Activated T-helper 9 cell treated with anti-CD3 and anti-CD28 coated beads, Interleukin-2, amount 50 U/mL, for 16 hours (primary cell): ENCODE measurements at places on chromosomes 13 and 19.

DNA sequence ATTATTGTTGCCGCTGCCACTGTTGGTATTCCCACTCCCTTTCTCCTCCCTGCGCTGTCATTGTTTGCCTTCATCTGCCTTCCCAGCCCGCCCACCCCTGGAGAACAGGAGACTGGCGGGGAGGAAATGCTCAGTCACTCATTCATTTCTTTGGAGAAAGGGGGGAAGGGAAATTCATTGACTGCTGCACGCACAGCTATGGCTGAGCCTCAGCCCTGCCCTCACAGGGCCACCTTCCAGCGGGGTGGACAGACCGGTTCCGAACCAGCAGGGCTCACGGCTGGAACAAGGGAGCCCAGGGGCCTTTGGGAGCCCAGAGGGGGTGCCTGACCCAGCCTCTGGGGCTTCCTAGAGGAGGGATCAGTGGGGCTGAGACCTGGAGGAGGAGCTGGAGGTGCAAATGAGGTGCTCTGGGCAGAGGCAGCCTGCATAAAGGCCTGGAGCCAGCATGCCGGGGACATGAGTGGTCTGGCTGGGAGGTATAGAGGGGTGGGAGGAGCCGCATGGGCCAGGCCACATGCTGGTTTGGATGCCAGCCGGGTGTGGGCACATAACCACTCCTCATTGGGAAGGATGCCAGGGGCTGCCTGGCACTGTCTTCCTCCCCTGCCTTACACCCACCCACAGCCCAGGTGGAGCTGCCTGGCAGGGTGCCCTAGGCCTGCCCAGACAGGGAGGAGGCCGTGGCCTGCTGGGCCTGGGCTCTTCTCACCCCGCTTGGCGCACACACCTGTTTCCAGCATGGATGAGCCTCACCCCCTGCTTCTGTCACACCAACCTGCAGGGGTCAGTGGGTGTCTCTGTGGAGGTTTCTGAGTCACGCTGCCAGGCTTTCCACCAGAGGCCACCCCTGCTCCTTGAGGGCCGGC lies 26.8 kb downstream of the PPP5C start:
- no peak for DNase-seq

DNA sequence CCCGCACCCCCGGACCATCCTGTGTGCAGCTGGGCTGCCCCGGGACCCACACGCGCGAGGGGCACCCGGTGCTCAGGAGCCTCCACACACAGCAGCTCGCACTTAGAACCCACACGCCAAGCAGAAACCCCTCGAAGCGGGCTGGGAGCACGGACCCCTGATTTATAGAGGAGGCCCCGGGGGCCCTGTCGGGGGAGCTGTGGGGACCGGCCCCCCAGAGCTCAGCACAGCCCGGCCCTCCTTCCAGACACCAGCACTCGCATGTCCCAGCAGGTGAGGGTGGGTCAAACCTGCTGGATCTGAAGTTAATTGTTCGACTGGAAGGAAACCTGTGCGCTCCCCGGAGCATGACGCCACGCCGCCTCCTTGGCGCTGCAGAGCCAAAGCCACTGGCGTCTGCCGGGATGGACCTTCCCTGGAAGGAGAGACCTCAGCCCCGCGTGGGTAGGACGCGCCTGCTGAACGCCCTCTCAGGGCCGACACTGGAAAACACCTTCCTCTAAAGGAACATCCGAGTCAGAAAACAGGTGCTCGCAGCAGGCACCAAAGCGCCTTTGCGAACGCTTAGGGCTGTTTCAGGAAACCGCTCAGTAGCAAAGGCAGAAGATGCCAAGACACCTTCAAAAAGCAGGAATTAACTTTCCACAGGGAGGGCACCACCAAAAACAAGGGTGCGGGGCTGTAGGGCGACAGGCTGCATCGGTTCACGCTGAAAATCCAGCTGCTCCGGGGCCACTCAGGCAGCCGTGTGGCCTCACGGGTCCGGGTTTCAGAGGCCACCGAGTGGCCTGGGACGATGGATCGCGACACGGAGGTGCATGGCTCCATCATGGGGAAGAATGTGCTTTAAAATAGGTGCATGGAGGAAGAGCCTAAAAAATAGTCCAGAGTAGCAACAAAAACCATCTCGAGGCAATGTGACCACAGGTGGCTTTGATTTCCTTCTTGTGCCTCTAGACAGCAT lies 37.8 kb upstream of the GRTP1 start:
- no peak for DNase-seq

DNA sequence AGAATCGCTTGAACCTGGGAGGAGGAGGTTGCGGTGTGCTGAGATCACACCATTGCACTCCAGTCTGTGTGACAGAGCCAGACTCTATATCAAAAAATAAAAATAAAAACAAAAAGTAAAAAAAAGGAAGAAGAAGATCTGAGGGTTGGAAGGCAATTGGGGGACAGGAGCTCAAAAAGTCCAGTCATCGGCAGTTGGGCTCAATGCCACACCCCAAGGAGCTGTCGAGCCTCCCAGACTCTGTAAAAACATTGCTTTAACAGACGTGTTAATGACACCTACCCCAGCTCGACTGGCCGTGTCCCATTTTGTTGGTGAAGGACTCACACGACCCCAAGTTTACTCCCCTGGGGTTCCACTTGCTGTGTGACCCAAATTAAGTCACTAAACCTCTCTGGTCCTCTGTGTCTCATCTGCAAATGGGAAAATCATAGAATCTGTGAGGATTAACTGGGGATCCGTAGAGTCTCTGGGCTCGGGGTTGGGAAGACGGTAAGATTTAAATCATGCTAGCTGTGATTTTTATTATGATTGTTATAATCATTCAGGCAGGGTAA lies 7.0 kb downstream of the GNA15 start:
- DNase-seq: no peak

DNA sequence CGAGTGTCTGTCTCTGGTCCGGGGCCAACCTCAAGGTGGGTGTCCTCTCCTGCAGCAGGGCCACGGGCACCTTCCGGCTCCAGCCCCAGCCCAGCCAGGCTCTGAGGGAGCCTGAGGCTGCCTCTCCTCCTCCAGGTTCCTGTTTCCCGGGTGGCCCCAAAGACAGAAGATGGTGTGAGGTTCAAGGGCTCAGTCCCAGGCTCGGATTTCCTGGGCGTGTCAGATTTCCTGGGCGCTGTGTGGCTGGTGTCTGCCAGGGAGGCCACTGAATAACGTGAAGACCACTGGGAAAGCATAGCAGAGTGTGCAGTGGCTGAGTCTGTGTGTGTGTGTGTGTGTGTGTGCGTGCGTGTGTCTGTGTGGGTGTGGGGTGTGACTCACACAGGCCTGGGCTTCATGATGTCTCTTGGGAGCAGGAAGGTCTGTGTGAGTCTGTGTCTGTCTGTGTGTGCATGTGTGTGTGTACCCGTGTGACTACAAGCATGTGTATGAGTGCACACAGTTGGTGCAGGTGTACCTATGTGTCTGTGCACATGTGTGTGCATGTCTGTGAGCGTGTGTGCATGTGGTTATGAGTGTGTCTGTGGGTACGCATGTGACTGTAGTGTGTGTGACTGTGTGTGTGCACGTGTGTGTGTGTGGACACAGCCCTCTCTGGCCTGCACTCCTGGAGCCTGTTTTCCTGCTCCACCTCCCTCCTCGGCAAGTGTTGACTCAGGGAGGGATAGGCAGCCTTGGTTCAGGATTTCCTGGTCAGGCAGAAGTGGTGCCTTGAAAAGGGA lies 28.3 kb downstream of the CEBPA start:
- DNase-seq: peak; percentile 16

GRCh38 chr13:49690133-49690994 lies 922 bp downstream of the EBPL start:
- DNase-seq: no peak

- peak; percentile 52 for DNase-seq
Observed at GRCh38 chr19:15464394-15465385, at the start of gene RASAL3. Gene RASAL3 (minus strand): TSS chr19:15464544. CDS start chr19:15464358, 186 bp downstream.

DNA sequence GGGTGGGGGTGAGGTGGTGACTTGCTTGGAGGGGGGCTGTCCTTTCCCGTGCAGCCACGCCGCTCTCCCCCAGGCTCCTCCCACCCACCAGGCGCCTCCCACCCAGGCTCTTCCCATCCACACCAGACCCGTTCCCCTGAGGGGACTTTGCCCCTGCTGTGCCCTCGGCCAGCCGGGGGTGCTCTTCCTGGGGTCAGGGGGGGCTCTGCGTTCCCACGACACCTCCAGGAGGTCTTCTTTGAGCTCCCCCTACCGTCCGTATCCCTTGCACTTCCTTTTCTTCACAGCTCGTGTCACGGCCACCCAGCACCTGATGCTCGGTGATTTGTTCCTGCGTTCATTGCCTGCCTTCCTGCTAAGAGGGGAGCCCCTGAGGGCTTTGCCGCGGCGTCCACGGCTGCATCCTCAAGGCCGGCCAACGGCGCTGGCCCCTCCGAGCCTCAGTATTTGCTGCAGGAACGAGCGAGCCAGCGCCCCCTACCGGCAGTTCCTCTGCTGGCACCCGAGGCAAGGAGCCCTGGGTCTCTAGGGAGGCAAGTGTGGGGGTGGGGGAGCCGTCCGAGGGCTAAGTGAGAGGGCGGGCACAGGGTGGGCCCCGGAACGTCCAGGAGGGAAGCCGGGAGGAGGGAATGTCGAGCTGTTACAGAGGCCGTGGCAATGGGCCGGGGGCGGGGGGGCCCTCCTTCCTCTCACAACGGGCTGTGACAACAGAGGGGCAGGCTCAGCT lies 11.8 kb downstream of the LRRC4B start:
- DNase-seq: peak; percentile 56

DNA sequence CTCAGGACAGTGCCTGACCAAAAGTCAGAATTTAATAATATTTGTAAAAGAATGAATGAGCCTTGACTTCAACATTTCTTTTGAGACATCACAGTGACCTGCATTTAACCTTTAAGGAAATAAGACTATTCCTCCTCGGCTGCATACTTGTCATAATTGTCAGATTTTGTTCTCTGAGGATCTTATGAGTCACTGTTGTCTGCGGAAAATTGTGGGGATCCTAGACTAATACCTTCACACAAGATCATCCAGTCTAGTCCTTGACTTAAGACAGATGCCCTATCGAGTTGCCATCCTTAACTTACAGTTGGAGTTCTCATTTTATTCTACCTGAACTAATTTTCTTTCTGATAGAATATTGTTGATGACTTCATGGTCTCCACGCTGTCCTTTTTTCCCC lies 198.4 kb downstream of the DLEU7 start:
- no peak for DNase-seq

DNA sequence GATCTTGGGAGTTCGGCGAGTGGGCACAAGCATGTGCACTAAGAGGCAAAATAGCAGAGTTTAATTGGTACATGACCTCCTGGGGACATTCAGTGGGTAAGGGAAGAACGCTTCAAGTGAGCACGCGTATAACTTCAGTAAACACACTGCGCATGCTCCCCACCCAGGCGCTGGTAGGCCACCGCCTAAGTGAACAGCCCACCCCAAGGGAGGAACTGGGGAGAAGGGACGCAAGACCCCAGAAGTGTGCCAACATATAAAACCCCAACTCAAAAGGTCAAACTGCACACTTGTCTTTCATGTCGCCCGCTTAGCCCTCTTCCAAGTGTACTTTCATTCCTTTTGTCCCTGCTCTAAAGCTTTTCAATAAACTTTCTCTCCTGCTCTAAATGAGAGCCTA lies 10.5 kb upstream of the NTN5 start:
- no peak for DNase-seq

DNA sequence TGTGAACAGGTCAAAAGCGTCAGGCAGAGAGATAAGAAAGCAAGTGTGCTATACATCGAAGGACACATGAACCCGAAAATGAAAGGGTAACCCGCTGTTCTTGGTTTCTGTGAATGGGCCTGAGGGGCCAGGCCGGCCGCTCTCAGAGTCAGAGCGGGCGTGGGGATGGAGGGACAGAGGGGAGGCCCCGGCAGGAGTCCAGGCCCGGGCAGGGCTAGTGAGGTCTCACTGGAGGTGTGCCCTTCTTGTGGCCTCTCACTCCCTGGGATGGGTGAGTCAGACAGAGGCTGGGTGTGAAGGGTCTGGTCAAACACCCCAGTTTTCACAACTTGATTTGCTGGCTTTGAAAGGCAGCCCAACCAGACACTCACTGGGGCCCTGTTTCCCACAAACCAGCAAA lies 17.4 kb upstream of the NDUFS7 start:
- no peak for DNase-seq

DNA sequence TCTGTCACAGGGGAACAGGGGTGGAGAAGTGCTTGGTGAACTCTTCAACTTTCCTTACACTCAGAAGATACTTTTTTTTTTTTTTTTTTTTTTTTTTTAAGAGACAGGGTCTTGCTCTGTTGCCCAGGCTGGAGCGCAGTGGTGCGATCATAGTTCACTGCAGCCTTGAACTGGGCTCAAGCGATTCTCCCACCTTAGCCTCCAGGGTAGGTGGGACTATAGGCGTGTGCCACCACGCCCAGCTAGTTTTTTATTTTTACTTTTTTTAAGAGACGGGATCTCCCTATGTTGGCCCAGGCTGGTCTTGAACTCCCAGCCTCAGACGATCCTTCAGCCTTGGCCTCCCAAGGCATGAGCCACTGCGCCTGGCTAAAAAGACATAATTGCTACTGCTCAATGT lies 11.5 kb downstream of the CEBPG start:
- no peak for DNase-seq

DNA sequence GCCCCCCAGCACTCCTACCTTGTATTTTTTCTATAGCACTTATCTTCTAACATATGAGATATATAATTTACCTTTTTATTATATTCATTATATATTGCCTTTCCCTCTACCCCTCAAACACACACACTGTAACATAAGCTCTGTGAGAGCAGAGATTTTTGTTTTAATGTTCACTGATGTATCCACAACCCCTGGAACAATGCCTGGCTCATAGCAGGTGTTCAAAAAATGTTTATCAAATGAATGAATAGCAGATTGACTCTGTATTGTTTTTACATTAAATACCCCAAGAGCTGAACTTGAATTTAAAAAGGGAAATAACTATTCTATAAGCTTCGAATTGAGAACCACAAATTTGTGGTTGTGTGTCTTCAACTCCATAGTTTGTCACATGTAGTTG lies 11.0 kb downstream of the POLR1D start:
- DNase-seq: no peak

GRCh38 chr13:33435207-33435606 lies 149.7 kb upstream of the STARD13 start:
- DNase-seq: no peak

- no peak for DNase-seq
Observed at GRCh38 chr19:7971553-7972520, 28.4 kb upstream of the TIMM44 start.

GRCh38 chr13:32600890-32601289 lies 14.6 kb downstream of the PDS5B start:
- DNase-seq: no peak

DNA sequence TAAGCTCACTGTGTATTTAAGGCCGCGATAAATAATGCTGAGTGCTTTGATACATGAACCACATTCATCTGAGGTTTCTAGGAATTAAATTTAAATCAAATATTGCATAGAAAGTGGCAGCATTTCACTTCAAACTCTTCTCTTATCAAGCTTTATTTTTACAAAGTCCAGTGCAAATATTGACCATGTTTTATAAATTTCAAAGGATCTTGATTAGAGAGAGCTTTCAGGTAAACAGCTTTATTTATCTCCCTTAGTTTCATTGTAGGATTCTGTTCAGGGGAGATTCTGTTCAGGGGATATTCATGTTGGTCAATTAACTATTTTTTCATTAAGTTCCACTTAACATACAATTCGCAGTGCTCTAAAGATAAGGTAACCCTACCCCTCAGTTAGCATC lies 249.7 kb upstream of the IRS2 start:
- no peak for DNase-seq

- DNase-seq: no peak
Observed at GRCh38 chr13:65597839-65598818, 1632.0 kb downstream of the PCDH9 start.

- no peak for DNase-seq
Observed at GRCh38 chr19:51219971-51220370, 4.9 kb upstream of the CD33 start.

- no peak for DNase-seq
Observed at GRCh38 chr19:12967907-12968306, 1.5 kb upstream of the DAND5 start.
